Stimulated activated CD4-positive, alpha-beta T cell treated with anti-CD3 and anti-CD28 coated beads, Interleukin-1b, Interleukin-23, amount 100 ng/mL, for 4 hours (primary cell): ENCODE measurements at places on chromosomes 16 and 17.
A peak's percentile ranks its signal among the peaks of the same experiment; 100 is the strongest.

DNA sequence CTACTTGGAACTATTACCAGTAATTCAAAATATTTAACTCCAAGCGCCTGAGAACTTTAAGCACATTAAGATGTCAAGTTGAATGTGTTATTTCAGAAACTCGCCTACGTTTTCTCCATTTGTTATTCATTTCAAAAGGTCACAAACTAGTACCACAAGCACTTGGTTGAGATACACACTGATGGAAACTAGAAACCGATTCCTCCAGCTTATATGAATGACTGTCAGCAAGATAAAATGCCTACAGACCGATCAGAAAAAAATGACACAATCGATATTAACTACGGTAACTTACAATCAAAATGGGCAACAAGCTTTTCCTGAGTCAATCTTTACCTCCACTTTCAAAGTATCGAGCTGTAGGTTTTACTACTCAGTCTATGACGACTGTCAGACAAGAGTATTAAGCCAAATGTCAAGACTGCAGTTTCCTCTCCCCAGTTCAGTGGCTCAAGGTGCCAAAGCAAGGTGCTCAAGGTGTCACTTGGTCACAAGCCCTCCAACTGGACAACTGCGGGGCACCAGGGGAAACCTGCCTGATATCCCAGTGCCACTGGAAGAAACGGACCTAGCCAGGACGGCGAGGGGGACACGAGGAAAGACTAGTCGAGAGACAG, 678 bp downstream of the SRP68 start:
- DNase-seq, result no peak

DNA sequence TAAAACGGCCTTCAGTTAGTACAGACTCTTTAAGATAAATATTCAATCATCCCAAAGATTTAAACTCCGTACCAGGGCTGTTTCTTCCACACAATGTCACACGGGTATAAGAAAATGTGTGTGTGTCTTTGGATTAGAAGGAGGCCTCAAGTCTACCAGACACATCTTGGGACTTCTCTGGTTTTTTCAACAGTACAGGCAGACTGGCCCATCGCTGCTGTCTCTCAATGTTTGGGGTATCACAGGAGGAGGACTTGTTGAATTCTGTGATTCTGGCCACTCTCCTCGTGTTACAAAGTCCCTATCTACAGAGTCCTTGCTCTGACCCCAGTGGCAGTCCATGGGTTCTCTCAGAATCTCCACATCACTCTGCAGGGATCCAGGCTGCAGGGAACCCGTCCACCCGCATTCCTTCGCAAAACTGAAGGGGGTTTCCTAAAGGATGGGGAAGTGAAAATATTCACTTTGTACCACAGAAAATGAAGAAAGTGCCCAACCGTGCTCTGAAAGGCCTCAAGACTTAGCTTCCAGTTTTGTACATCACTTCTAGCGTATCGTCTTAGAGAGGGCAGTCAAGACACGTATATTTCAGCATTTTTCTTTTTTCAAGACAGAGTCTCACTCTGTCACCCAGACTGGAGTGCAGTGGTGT, 373.2 kb downstream of the NPIPA8 start:
- DNase-seq, result no peak

DNA sequence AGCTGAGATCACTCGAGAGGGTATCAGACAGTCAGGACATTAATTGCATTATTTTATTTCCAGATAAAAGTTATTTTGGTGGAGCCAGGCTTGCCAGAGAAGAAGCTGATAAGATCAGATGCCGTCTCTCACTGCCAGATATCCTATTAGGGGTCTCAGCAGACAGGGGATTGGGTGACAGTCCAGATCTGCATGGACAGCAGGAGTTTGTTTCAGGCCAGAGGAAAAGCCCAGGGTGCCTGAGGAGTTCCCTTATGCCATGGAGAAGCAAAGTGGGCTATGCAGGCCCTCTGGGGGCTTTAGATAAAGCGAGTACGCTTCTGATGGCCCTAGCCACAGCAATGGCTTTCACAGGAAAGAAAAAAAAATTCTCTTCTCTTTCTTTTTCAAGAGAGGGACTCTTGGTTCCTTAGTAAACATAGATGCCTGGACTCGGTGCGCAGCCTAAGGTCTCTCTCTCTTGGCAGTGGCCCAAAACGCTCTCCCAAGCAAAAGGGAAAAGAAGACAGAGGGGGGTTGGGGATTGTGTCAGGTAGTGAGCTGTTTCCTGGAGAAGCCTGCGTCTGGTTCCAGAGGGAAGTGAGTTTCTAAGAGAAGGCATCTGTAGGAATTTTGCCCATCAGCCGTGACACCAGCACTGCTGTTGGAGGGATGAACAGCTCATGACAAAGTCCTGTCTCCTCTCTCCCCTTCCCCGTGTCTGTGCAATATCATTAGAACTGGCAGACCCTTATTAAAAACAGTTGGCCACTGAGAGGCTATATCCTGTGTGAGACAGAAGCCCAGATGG, 166.3 kb upstream of the FOXF1 start:
- no peak for DNase-seq

DNA sequence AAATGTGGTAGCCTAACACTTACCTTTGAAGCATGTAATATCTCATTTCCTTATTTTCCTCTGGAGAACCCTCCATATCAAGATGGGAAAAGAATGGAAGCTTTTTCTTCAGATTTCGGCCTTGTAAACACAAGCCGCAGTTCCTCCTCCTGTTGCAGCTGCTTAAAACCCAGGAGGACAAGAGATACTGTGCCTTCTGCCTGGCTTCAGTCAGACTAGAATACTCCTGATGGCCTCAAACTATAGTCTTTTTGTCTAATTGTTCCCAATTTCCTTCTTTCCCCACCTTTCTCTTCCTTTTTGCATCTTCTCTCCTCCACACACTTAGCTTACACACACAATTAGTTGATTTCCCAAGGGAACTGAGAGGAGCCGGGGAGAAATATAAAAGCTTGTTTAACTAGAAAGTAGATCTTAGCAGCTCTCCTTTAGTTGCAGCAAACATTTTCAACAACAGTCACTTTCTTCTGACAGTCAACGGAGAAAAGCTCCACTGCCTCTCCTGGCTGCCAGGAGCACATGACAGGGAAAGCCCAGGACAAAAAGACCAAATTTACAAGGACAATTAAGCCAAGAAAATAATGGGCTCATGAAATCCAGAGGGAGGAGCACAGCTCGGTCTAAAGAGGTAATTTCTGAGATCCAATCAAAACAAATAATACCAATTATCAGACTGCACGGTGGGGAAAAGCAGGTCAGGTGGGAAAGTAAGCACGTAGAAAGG, 76.4 kb upstream of the C17orf78 start:
- DNase-seq, result no peak

GRCh38 chr17:33778505-33779233, 476.4 kb upstream of the CCL2 start:
- no peak for DNase-seq

DNA sequence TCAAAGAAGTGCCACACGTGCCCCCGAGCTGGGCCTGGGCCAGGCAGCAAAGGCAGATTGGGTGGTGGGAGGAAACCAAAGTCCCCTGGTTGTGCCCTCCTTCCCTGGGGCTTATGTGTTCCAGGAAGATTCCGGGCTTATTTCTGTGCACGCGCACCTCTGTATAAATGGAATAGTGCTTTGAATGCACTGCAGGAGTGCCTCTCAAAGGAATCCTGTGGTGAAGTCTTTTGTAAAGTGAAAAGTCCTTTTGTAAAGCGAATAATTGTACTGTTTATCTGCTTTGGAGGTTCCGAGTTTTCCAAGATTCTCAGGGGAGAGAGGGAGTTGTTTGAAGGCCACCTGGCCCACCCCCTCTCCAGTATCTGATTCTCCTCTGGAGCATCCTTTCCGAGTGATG, 26.8 kb downstream of the C17orf75 start:
- DNase-seq, result no peak

- no peak for DNase-seq
Observed at GRCh38 chr17:9371019-9371418, 204.6 kb downstream of the STX8 start.

GRCh38 chr16:2425008-2425518, 4.2 kb upstream of the CCNF start:
- DNase-seq, result no peak

DNA sequence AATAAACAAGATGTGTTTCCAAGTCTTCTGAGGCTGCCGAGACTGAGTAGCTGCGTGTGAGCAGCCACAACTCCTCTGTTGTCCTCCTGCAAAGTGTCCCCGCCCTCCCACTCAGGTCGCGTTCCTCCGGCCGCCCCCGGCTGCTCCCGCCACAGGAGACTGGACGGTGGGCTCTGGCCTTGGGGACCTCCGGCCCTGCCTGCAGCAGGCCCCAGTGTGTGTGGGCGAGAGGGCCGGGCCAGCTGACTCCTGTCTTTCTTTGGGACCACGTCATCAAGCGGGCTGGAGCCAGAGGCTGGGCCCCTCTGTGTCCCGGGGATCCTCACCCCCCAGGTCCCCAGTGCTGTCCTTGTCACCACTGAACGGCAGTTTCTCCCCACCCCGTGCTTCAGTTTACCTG, 175.3 kb downstream of the NPIPB11 start:
- DNase-seq, result no peak

GRCh38 chr17:55322453-55322985, 57.8 kb downstream of the HLF start:
- DNase-seq, result no peak

DNA sequence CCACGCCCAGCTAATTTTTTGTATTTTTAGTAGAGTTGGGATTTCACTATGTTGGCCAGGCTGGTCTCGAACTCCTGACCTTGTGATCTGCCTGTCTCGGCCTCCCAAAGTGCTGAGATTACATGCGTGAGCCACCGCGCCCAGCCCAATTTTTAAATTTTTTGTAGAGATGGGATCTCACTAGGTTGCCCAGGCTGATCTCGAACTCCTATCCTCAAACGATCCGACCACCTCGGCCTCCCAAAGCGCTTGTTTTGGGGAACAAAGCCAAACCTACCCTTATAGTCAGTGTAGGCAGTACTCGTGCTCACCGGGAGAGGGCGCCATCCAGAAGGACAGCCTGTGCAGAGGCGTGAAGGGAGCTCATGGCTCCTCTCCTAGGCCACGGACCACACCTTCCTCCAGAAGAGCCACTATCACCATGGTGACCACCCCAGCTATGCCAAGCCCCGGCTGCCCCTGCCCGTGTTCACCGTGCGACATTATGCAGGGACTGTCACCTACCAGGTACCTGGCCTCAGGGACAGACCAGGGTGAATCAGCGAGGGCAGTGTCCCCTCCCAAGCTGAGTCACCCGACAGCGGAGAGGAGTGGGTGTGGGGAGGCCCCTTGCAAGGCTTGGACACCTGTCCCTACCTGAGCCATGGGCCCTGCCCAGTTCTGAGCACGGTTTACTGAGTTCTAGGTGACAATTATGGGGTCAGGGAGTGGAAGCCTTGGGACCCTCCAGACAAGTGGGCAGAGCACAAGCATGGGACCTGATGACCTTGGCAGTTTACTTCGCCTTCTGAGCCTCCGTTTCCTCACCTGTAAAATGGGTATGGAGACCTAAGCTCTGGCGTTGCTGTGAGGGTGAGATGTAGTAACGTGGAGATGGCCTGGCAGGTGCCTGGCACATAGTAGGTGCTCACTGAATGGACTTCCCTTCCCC, 13.7 kb downstream of the MYO15B start:
- peak; percentile 44 for DNase-seq

DNA sequence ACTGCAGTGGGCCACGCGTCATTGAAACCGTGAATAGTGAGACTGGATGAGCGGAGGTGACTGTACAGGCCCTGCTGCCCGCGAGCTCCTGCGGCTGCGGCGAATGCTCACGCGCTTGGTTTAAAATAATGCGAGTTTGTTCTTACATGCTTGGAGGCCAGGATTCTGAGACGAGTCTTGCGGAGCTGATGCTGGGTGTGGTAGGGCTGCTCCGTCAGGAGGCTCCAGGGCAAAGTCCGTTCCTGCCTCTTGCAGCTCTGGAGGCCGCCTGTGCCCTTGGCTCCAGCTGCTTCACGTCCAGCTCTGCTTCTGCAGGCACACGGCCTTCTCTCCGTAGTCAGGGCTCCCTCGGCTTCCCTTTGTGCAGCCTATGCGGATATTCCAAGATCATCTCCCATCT, 9.5 kb downstream of the ACSF3 start:
- DNase-seq, result no peak

DNA sequence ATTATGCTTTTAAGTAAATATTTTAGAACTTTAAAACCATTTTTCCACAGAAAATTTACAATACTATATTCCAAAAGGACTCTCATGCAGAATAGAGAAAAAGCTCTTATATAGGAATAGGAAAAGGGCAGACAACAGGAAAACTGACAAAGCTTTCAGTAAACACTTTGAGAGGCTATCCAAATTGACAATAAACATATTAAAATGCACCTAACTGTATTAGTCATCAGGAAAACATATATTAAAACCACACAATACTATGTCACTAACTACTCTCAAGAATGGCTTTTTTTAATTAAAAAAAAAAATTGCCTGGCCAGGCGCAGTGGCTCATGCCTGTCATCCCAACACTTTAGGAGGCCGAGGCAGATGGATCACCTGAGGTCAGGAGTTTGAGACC, 77.3 kb downstream of the CEP112 start:
- DNase-seq, result no peak

DNA sequence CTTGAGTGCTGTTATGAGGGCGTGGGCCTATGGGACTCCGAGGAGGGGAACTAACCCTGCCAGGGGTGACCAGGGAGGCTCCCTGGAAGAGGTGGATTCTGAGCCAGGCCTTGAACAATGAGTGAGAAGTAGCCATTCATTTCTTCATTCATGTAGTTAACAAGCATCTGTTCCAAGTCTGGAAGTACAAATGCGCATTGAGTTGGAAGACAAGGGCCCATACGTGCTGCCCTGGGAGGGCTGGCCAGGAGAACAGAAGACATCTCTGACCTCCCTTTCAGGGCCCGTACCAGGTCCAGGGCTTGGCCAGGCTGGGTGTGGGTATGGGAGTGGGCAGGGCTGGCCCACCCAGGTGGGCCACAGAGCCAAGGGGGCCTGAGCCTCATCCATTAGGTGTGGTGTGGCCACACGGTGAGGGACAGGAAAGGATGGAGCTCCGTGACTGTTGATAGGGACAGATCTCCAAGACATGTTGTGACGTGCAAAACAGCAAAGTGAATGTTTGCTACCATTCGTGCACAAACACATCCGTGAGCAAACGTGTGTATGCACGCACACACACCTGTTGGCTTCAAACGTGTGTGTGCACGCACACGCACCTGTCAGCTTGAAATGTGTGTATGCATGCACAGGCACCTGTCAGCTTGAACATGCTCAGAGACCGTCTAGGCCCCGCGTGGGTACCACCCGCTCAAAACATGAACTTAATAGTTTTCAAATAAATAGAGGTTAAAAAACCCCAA, 46.8 kb downstream of the ZDHHC7 start:
- no peak for DNase-seq

- no peak for DNase-seq
Observed at GRCh38 chr17:18958611-18959010, 6.6 kb downstream of the SLC5A10 start.

GRCh38 chr16:55120408-55120807, 189.7 kb downstream of the IRX5 start:
- DNase-seq, result no peak

DNA sequence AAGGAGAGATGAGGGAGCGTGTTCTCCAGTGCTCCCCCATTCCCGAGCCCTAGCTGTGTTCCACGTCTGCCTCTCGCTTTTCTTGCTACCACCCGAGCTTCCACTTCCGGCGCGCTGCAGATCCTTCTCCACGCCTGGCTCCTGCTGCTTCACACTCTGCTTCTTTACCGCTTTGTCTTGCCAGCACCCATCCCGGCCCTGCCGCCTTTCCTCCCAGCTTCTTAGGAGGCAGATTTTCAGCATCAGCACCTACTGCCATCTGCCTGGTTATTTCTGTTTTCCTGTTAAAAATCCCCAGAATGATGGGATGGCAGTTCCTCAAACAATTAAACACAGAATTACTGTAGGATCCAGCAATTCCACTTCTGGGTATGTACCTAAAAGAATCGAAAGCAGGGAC, 64.7 kb downstream of the ELAC2 start:
- DNase-seq, result no peak
